ENCODE measurements at places on chromosomes 3 and 15.

- no peak for DNase-seq
These were observed 10.2 kb upstream of the HHATL start for GRCh38 chr3:42712688-42713372.

- no peak for DNase-seq
These were observed 45.7 kb downstream of the TCF12 start for GRCh38 chr15:56964182-56964581.

GRCh38 chr15:34335176-34336032 lies 2.2 kb downstream of the SLC12A6 start:
- DNase-seq = no peak

GRCh38 chr3:35931867-35932266 lies 292.5 kb downstream of the ARPP21 start:
- DNase-seq = no peak

DNA sequence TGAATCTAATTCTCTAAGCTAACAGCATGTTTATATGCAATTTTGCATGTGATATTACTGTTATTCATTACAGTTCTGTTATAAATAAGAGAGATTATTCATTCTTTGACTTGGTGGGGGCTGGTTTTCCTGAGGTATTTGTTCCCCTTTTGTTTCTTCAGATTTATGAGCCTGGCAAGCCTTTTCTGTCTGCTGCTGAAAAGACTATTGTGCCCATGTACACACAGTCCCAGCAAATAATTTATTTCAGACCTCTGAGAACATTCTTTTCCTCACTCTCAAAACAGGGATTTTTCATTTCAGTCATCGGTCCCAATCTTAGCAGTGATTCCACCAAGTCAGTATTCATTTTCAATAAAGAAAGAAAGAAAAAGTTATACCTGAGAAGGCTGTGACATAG lies 716.8 kb downstream of the NSUN3 start:
- no peak for DNase-seq

DNA sequence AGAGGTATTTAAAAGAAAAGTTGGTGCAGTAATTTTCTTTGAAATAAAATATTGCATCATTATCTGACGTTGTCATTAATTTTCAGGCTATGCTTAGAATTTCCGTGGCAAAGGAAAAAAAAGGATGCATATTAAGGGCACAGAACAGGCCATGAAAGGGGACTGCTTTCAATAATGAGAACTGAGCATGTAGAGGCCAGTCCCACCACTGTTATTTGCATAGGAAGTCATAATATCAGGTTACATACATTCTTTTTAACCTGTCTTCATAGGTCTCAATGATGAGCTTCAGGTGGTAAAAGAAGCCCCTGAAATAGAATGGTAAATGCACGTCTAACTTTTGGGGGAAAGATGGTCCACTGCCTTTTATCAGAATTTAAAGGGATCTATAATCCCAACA lies 272.1 kb upstream of the ALCAM start:
- no peak for DNase-seq

DNA sequence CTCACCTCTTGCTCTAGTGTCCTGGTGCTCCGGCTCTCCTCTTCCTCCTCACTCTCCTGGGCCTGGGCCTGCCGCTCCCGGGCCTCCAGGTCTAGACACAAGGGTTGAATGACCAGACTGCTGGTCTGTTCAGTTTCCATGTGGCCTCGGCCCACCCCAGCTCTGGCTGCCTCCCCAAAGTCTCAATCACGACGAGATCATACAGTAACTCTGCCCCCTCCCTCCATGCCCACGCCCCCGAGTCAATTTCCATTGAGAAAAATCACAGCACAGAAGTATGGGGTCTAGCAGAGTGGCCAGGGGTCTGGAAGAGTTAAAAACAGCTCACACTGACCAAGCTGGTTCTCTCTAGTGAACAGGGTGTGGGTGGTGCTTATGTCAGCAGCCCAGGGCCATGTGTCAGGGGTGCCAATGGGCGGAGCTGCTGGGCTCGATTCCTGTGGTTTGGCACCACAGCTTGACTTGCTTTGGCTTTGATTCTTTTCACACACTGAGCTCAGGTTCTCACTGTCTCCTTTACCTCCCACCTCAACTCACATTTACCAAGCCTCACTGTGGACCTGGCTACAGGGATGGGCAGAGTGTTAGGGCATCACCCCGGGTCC lies 6.9 kb downstream of the C15orf62 start:
- DNase-seq = no peak

- no peak for DNase-seq
These were observed 10.3 kb downstream of the EID1 start for GRCh38 chr15:48888191-48888590.

- no peak for DNase-seq
These were observed 185.2 kb downstream of the MEIS2 start for GRCh38 chr15:36914960-36915808.

DNA sequence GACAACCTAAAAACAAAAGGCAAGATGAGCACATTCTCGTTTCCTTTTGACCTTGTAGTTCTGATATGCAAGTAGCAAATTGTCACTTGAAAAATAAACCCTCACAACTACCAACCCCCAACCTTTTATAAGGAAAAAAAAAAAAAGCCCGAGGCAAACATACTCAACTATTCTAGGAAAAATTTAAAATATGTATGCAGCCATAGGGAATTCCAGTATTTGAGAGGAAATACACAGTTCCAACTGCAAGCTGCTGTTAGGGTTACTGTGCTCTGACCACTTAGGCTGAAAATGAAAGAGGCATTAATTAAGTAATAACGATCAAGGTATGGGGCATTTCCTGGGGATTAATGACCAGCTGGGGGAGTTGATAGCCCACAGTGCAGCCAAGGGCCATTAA lies 281.9 kb upstream of the DPH6 start:
- no peak for DNase-seq

GRCh38 chr3:71107926-71108325 lies 475.6 kb downstream of the FOXP1 start:
- DNase-seq = no peak

- DNase-seq = no peak
These were observed 74.4 kb upstream of the HES1 start for GRCh38 chr3:194061421-194062030.

- no peak for DNase-seq
These were observed 9.1 kb upstream of the NEK10 start for GRCh38 chr3:27378331-27378730.

- DNase-seq = no peak
These were observed 149.9 kb downstream of the NEK10 start for GRCh38 chr3:27219127-27219845.

- DNase-seq = no peak
These were observed 42.6 kb upstream of the SEMA6D start for GRCh38 chr15:47674586-47675232.

DNA sequence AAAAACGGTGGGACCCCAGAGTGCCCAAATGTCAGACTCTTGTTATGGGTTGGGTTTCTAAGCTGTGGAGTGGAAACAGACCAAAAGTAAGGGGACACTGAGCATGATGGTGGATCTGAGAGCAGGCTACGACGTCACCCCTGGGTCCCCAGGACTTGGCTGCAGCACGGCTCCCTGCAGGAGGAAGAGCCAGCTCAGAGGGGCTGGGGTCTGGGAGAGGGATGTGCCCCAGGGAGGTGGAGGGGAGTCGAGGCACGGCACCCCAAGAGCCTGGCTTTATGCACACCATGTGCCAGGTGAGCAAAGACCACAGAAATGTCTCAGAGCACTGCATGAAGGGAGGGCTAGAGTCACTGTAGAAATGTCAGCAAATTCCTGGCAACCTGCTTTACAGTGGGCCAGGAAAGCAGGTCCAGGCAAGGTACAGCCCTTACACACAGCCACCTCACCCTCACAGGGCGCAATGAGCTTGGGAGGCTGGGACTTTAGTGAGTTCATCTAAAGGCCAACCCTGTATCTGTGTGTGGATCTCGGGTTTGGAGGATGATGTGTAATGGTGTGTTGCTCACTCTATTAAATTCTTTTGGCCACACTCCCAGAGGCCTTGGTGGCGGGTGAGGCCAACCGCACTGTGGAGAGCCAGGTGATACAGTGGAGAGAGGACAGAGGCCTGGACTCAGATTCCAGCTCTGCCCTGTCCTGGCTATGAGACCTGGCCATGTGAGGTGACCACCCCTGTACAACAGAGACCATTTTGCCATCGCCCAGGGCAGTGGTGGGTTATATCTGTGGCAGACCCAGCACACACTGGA lies 14.1 kb downstream of the CTSH start:
- no peak for DNase-seq

DNA sequence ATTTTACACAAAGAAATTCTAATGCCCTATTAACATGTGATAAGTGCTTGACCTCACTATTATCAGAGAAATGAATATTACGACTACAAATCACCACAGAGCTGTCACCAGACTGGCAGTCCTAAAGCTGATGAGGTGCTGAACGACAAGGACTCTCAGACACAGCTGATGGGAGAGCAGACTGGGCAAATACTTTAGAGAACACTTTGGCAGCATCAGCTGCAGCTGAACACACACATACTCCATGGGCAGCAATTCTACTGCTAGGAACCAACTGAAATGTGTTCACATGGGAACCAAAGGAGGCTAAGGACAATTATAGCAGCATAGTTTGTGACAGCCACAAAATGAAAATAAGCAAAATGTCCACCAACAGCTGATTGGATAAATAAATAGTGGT lies 45.5 kb downstream of the SUSD5 start:
- DNase-seq = no peak

DNA sequence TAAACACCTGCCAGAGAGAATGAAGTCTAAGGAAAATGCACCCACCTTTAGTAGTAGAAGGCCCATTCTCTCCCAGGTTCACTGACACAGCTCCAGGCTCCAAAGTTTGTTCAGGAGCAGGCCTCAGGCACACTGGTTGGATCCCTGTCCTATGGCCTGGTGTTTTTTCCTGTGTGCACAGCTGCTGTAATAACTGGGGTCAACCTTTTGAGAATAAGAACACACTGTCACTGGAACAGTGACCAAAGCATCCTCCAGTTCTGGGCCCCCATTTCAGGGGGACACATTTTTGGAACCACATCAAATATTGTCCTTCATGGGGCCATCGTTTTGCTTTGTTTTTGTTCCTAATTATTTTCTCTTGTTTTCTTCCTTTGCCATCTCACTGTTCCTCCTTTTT lies 95.8 kb downstream of the ARNT2 start:
- DNase-seq = no peak

- DNase-seq = no peak
These were observed 218.5 kb upstream of the CMC1 start for GRCh38 chr3:28022916-28023315.

GRCh38 chr15:35603856-35604255 lies 57.9 kb upstream of the DPH6 start:
- DNase-seq = no peak

- no peak for DNase-seq
These were observed 205.7 kb upstream of the ZPLD1 start for GRCh38 chr3:102229062-102229655.

GRCh38 chr3:30448450-30449289 lies 157.7 kb upstream of the TGFBR2 start:
- DNase-seq = no peak

GRCh38 chr3:83226751-83227150 lies 1465.3 kb upstream of the GBE1 start:
- DNase-seq = no peak
